ENCODE measurements at places on chromosomes 6 and 20. TPM values are rescaled to one million over a fixed set of nuclear protein-coding genes. Genes with fewer than 3 reads are reported as not detected.

Gene SGK2
- total RNA-seq, result not detected

GRCh38 chr6:138882369-138883017 lies 86.6 kb downstream of the ECT2L start:
- H3K27me3 ChIP-seq, result no peaks in the 10 kb centered on the region
- H3K4me1 ChIP-seq, result peaks cover 5% of the 10 kb centered on the region
- DNase-seq, result no peak
- no peak overlapping the region for H3K4me3 ChIP-seq
- no peaks in the 10 kb centered on the region for H3K36me3 ChIP-seq

- no peak overlapping the region for H3K27ac ChIP-seq
- H3K36me3 ChIP-seq, result peaks cover 2% of the 10 kb centered on the region
- H3K27me3 ChIP-seq, result no peaks in the 10 kb centered on the region
These were observed 56.9 kb downstream of the LY86 start for GRCh38 chr6:6645261-6645917.

DNA sequence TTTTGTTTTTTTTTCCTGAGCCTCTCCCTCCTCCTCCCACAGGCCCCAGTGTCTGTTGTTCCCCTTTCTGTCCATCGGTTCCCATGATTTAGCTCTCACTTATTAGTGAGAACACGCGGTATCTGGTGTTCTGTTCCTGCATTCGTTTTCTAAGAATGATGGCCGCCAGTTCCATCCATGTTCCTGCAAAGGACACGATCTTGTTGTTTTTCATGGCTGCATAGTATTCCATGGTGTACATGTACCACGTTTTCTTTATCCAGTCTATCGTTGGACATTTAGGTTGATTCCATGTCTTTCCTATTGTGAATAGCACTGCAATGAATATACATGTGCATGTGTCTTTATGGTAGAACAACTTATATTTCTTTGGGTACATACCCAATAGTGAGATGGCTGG lies 105.6 kb upstream of the NUP153 start:
- H3K27me3 ChIP-seq, result peaks cover 6% of the 10 kb centered on the region
- no peaks in the 10 kb centered on the region for H3K4me1 ChIP-seq
- H3K27ac ChIP-seq, result no peak overlapping the region
- no peak for DNase-seq
- H3K36me3 ChIP-seq, result peaks cover 2% of the 10 kb centered on the region

- H3K27me3 ChIP-seq, result no peaks in the 10 kb centered on the region
- DNase-seq, result no peak
- H3K4me3 ChIP-seq, result no peak overlapping the region
- no peak overlapping the region for H3K27ac ChIP-seq
- H3K4me1 ChIP-seq, result peaks cover 23% of the 10 kb centered on the region
These were observed 67.8 kb downstream of the SMAP1 start for GRCh38 chr6:70735513-70735912.
